ENCODE measurements at places on chromosomes 7 and 10.

DNA sequence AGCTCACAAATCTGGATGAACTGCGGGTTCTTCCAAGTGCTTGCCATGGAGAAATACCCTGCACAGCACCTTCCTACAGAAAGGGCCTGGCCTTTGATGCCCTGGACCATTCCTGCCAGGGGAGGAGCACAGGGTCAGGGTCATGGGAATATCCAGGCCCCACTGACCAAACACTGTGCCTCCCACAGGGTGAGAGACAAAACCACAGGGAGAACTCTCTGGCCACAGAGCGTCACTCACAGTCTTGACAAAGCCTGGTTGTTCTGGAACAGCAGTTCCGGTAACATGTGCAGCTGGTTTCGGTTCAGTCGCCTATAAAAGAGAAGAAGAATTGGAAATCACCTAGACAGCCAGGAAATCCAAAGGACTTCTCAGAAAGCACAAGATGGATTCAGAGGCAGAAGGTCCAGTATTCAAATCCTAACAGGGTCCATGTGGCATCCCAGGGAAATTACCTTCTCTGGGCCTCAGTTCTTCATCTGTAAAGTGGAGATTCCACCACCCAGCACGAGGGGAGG is 28.1 kb downstream of the SLIT1 start:
- no peak for DNase-seq

DNA sequence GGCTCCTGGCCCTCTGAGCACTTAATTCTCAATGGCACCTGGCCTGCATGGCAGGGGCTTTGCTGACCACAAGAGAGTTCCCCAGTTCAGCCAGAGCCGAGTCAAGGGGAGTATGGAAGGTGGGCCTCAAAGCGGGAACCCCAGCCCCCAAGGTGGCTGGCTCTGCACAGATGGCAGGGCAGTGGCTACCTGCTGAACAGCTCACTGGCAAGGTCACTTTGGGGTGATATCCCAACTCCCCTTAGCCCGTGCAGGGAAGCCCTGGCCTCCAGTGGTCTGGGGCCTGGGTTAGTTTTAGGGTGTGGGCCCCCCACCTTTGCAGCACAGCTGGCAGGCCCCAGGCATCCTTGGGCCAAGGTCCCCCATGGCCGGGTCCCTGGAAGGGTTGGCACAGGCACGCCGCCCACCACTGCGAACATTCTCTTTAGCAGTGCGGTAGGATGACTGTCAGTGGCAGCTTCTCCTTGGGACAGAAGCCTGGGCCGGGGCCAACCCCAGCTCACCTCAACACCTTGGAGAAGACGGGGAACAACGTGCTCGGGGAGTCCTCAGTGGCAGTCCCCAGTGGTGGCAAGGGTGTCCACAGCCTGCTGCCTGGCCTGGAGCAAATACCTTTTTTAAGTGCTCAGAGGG is 36.8 kb downstream of the PPIF start:
- DNase-seq, result no peak

GRCh38 chr10:36171953-36172940 is 530.2 kb upstream of the FZD8 start:
- DNase-seq, result no peak

- no peak for DNase-seq
These were observed 420.3 kb upstream of the AUTS2 start for GRCh38 chr7:69177941-69178494.

DNA sequence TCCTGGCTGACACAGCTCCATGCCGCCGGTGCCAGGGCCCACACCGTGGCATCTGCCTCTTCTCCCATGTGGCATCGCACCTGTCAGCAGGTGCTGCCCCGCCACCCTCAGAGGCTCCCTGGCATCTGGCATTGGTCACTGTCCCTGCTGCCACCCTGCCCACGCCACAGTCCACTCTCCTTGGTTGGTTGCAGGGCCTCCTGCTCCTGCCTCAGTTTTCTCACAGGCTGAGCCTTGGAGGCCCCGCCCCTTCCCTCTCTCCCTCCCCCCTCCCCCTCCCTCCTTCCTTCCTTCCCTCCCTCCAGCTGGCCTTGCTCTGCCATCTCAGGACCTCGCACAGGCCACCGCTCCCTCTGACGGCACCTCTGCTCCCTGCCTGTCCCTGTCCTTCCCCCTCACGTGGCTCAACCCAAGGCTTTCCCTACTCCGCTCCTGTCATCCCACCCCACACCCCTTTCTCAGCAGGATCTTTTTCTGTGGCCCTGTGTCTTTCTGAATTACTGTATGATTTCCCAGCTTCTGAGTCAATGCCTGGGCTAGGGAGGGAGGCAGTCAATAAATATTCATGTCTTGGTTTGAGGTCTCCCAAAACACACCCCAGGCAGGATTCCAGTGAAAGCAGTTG is 87.4 kb downstream of the INPP5A start:
- no peak for DNase-seq

- no peak for DNase-seq
These were observed 1086.9 kb downstream of the NRG3 start for GRCh38 chr10:82961864-82962263.

DNA sequence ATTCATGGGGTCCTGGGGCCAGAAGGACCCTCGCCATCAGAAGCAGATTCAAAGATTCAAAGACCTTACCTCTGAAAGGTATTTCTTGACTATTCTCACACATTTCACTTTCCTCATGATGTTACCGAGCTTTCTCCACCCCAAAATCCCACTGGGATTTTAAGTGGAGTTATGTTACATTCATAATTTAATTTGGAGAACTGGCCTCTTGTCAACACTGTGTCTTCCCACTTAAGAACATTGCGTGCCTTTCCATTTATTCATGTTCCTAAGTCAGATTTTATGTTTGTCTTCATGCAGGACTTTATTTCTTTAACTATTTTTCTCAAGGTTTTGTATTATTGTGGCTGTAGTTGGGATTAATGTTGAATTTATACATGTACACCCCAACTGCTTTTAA is 123.5 kb upstream of the BMPER start:
- no peak for DNase-seq

DNA sequence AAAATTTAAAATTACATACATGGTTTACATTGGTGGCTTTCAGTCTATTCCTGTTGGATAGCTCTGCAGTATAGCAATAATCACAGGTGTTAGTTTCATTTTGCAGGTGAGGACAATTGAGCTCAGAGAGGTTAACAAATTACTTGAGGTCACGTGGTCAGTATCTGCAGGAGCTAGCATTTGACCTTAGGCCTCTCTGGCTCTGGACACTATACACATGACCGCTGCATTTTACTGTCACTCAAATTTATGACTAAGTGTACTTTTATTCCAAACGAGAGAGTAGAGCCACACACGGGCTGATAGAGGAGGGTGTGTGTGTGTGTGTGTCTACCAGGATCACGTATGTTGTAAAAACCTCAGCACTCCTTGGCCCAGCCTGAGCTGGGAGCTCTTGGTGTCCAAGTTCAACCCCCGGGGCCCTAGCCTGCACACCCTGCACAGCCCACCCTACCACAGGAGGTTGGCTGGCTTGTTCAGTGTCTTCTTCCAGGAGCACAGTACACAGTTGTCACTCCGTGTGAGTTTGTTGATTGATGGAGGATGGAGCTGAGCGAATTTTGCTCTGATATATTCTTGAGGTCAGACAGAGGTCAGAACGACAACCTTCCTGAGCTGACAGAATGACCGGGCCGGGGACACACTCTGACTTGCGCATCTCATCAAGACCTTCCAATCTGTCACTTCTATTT is 272.7 kb downstream of the GFRA1 start:
- DNase-seq, result no peak

DNA sequence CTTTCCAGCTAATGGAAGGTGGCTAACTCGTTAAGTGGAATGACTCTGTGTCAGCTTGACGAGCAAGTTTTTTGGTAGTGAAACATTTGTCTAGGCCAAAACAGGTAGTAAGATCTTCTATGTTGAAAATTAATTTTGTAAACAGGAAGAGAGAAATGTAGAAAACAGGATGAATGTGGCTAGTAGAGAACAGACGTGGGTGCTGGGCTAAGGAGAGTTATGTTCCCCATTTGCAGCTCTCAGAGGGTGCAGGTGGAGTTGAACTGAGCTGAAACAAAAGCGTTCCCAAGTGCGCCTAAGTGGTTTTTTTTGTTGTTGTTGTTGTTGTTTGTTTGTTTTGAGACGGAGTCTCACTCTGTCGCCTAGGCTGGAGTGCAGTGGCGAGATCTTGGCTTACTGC is 59.5 kb upstream of the SRPK2 start:
- no peak for DNase-seq

GRCh38 chr10:110764793-110765512 is 106.8 kb upstream of the PDCD4 start:
- no peak for DNase-seq

GRCh38 chr7:17706734-17707133 is 233.6 kb downstream of the SNX13 start:
- DNase-seq, result peak; percentile 59

DNA sequence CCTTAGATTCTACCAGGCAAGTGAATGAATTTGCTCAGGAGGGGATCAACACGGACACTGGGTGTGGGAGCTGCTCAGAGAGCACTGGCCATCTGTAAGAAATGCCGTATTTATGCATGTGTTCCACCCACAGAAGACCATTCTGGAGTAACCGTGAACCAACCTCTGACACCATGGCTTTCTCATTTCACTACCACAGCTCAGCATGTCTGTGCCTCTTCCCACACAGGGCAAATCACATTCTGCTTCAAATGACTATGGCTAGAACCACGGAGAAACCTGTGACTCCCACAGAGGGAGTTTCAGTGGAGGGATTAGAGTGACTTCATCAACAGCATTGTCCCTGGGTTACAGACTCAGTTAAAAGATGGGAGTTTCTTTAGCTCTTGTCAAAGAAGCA is 893.4 kb downstream of the XPNPEP1 start:
- no peak for DNase-seq

DNA sequence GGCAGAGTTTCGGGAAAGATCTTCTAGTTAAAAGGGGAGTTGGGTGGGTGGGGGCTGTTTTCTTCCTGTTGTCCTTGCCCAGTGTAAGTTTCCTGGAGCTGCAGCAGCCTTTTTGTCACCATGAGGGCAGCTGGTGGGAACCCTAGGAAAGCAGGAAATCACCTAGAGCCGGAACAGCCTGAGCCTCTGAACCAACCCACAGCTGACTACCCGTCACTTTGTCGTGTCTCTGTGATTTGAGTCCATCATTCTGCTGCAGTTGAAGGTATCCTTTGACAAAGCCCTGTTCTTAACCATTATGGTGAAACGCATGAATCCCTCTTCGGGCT is 1.2 kb upstream of the C10orf143 start:
- DNase-seq, result no peak

DNA sequence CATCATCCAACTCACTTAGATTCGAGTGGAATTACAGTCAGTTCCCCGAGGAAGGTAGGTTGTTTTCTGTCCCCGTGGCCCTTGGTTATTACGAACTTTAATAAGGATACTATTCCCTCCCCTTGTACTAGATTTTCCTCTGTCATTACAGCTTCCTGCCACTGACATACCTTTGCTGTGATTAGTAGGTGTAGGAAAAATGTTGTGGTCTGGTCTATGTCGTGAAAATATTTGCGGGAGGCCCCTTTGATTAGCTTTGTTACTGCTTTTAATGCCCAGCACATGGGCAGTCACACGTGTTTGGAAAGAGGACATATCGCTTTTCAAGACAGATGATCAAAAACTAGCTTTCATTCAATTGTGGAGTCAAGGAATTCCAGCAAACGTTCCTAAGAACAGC is 92.2 kb downstream of the GATA3 start:
- no peak for DNase-seq

DNA sequence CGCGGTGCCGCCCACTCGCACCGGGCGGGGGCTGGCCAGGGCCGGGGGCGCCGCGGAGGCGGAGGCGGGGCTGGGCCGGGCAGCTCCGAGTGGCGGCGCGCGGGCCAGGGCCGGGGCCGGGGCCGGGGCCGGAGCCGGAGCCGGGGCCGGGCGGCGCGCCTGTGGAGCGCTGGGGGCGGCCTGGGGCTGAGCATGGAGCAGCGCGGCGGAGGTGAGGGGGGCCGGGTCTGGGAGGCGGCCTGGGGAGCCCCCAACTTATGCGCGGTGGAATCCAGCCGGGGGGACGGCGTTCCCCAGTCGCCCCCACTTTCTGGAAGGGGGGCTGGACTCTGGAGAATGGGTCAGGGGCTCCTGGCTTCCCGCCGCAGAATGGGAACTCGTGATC is at the start of gene LZTS2:
TSS of gene LZTS2 (plus strand) at position 67 of the 385 bp plus-strand sequence. CDS start 2,731 bp downstream, outside the sequence.
- DNase-seq, result no peak

DNA sequence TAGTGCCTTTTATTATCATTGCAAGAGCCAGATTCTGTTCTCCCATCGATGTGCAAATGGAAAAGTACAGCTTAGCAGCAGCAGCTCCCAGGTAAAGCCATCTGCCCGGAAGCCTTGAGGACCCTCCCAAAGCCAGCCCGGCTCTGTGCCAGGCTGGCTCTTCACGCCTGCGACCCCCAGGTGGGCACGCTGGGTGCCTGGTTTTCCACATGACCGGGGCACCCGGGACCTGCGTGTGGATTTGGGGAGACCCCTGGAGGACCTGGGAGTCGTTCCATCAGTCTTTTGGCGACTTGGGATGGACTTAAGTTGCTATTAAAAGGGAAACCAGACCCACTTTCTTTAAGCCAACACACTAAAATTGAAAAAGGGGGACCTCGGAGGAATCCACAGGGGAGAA is 196.5 kb downstream of the ZNF438 start:
- no peak for DNase-seq

GRCh38 chr7:149284343-149284742 is 22.3 kb downstream of the ZNF783 start:
- peak; percentile 7 for DNase-seq

DNA sequence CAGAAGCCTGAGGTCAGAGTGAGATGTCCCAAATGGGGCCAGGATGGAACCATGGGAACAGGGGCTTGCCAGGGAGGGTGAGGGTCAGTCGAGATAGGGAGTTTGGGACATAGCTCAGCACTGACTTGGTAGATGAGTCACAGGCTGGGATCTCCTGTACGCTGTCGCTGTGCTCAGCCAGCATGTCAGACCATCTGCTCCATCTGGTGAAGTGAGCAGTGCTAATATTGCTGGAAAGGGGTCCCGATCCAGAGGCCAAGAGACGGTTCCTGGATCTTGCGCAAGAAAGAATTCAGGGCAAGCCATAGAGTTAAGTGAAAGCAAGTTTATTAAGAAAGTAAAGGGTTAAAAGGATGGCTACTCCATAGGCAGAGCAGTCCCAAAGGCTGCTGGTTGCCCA is 505.6 kb downstream of the GALNT17 start:
- DNase-seq, result no peak

DNA sequence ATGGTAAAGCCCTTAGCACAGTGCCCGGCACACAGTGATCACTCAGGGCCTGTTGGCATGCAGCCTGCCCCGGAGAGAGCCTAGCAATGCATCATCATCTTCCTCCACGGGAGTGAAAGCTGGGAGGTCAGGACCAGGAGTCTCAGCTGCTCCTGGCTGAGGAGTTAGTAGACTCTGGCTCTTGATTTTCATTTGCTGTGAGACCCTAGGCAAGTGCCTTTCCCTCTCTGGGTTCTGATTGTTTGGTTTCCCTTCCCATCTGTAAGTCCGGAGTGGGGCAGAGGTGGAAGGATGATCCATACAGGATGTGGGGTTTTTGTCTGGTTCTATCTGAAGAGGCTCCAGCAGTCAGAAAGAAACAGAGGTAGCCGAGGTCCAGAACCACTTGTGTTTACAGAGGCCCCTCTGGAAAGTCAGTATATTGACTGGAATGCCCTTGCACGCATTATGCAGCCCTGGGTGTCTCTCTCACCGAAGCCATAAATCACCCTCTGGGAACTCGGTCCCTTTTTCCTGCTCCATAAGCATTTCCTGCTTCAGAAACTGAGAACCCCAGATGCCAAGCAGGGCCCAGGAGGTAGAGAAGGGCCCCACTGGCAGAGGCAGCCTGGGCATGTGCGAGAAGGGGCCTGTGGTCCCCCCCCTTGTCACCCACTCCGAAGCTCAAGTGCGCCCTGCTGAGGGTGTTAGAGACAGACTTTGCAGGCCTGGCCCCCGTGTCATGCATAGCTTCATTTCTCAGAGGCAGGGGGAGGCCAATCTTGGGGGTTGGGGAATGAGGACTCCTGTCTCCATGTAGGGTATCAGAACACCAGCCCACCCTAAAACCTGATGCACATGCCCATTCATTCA is 8.5 kb downstream of the UNC5B start:
- DNase-seq, result no peak

All from NCI-H1105 (cell line).